Right renal cortex interstitium (tissue), 3 donors: ENCODE measurements at places on chromosomes 7 and 10. TPM values are rescaled to one million over a fixed set of nuclear protein-coding genes. Genes with fewer than 3 reads are reported as not detected.

The UCMA gene
- polyA plus RNA-seq = not detected

- no peak for DNase-seq
These were observed 1178.0 kb downstream of the SORCS1 start for GRCh38 chr10:105986486-105986885.

DNA sequence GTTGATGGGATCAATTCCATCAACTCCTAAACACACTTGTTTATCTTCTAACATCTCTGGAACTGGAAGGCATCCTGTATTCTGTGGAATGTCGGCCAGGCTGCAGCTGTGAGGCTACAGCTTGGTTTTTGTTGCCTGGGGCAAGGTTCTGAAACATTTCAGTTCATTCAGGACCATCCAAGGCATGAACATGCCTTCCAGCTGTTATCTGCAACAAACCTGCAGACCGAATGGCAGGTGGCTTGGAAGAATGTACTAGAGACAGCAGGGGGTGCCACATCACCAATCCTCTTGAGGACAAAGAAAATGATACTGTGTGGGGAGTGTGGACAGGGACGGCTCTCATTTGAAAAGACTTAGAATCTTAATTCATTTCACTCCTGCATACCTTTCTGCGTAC is 12.4 kb downstream of the PAPOLB start:
- DNase-seq = no peak

DNA sequence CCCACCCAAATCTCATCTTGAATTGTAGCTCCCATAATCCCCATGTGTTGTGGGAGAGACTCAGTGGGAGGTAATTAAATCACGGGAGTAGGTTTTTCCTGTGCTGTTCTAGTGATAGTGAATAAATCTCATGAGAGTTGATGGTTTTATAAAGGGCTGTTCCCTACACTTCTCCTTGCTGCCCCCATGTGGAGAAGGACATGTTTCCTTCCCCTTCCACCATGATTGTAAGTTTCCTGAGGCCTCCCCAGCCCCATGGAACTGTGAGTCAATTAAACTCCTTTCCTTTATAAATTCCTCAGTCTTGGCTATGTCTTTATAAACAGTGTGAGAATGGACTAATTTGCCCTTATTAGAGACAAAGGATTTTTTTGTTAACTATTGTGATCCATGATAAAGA is 48.5 kb upstream of the MKX start:
- DNase-seq = no peak
